ENCODE measurements at places on chromosomes 4 and X.
A peak's percentile ranks its signal among the peaks of the same experiment; 100 is the strongest.

DNA sequence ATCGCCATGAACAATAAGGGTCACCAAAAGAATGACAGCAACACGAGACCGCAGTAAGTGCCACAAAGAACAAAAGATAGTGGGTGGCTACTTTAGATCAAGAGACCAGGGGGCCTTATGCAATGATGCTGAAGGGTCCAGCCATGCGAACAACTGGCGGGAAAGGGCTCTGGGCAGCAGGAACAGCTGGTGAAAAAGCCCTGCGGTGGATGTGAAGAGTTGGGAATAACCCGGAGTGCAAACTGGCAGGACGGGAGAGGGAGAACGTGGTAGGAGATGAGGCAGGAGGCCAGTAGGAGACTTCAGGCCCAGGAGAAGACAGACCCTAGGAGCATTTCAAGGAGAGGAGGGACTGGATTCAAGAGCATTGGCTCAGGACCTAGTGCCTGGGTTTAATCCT is 120.2 kb downstream of the AFAP1 start:
- DNase-seq = no peak

DNA sequence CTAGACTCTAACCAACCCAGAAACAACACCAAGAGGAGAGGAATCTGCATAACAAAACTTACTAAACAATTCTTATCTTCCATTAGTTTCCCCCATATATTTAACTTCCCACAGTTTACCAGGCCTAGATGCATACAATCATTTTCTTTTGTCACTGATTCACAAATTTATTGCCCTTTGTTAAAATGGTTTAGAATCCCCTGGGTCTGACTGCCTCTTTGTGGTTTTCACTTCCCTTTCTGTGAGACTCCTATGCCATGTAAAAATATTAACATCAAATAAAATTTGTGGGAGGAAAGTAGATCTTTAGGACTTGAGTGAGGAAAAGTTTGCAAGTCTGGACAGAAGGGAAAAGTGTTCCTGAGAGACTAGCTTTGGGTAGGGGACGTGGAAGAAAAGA is 393.8 kb upstream of the CNKSR2 start:
- DNase-seq = no peak

DNA sequence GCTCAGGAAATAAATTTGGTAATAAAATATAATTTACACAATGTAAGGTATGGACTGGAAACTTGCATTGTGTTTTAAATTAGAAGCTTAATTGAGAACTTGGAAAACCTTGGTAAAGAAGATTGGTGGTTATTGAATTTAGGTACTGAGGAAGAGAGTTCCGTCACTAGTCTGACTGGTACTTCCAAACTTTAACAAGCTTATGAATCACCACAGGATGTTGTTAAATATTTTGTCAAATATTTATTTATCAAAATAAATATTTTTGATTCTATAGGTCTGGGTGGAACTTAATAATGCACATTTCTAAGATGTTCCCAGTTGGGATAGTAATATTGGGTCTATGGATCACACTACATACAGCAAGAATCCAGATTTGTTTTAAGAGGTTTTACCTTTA is 992.2 kb downstream of the ARAP2 start:
- no peak for DNase-seq

DNA sequence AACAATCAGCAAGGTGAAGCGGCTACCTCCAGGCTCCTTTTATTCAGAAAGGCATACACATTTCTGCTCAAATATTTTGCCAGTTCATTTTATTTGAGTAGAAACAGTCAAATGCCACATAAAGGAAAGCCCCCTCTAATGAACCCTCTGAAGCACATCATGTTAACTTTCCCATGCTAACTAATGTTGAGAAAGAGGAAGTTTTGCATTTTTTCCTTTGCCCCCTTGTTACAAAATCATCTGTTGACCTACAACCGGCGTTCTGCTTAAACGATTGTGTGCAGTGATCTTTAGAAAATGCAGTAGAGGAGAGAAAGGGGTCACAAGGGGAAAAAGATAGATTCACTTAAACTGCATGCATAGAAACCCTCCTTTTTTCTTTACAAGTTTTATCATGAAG is 25.2 kb upstream of the ATXN3L start:
- DNase-seq = no peak

DNA sequence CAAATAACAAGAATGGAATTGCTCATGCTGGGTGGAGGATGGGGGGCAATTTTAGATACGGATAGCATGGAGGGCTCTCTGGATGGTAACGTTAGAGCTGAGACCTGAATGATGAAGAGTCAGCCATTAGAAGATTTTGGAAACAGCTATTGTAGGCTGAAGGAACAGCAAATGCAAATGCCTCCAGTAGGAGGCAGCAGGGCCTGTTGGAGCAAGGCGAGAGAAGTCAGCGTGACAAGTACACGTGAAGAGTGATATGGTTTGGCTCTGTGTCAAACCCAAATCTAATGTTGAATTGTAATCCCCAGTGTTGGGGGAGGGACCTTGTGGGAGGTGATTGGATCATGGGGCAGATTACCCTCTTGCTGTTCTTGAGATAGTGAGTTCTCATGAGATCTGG is 59.3 kb upstream of the SOD3 start:
- peak; percentile 53 for DNase-seq

DNA sequence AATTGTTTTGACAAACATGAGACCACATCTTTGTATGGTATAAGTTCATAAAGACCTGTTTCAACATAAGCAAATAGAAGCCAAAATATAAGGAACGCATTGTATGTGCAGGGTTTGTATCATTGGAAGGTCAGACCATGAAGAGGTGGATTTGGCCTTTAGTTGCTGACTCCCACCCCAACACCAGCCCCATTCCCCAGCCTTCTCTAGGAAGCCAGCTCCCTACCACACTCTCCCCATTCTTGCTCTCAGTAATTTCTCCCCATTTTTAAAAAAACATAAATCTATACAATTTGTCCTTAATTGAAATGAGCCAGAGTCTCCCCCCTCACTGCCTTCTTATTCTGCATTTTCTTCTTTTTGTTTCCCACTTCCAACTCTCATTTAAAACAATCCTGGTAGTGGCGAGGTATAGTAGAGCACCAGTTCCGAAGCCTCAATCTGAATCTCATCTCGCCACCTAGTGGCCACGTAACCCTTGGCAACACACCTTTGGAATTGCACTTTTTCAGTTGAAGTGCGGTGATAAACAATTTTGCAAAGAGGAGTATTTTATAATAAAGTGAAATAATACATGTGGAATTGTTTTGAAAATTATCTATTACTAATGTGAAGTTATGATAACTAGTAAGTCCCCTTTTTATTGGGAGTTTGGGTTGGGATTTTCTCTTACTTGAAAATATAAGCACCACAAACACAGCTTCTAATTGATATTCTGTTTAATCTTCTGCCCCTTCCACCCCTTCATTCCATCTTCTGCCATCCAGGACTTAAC is 126.6 kb downstream of the ASB9 start:
- peak; percentile 46 for DNase-seq

GRCh38 chr4:11376571-11376970 is 52.1 kb downstream of the HS3ST1 start:
- no peak for DNase-seq

GRCh38 chr4:128267745-128268144 is 19.9 kb downstream of the PGRMC2 start:
- DNase-seq = no peak

DNA sequence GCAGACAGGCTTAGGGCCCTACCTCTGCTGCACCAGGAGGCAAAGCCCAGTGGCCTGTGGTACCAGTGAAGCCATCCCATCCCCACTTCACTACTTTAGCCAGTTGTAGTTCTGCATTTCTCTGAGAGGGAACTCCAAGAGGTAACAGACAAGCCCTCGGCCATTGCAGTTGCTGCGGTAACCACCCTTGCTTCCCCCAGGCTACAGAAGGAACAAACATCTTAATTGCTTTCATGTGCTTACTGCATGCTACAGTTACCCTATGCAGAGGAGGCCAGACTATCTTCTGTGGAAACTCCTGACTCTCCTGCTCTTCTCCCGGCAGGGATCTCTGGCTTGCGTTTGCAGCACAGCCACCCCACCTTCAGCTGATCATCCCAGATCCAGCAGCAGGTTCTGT is 67.8 kb downstream of the SPIN4 start:
- no peak for DNase-seq

- DNase-seq = no peak
These were observed 710.7 kb upstream of the SLIT2 start for GRCh38 chr4:19540859-19541540.

DNA sequence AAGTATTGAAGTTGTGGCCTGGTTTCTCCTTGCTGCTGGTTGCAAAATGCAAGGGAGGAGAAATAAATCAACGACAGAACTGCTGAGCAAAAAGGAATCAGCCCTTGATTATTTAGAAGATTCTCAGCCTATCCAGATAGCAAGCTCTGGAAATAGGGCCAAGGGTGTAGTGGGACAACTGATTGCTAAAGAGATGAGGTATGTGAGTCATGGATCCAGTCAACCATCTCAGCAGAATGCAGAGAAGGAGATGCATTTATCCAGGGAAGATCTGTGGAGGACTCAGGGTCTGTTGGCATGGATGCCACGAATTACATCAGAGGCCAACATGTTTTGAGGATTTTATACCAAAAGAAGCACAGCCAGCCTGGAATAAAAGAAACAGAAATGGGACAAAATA is 36.7 kb downstream of the FOXR2 start:
- no peak for DNase-seq

DNA sequence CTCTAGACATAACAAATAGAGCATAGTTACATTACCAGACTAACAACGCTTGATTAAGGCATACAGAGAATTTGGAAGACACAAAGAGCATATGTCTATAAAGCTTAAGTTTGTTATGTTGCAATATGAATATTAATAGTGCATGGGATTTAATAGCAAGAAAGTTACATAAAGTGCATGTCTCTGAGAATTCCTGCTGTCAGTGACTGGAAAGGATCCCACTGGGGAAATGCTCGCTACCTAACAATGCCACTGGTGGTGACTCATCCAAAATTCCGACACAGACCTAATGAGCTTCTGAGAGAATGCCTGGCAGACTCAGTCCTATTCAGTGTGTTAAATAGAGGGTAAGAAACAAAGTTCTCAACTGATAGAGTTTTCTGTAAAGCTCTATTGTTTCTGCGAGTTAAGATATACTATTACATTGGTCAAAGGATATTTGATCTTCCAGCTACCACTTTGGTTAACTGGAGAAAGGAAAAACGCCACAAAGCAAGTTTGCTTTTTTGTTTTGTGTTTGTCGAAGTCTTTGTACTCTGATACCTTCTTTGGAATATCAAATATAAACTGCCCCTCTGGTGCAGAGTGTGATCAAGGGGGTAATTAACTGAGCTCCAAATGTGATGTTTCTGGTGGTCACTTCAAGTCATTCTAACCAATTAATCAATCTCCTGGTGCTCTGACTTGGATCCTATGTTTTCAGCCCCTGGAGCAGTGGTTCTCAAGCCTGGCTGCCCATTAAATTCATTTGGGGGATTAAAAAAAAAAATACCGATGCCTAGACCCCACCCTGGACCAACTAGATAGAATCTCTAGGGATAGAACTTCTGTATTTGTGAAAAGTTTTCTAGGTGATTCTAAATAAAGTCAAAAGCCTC is 107.9 kb downstream of the PALLD start:
- peak; percentile 93 for DNase-seq

GRCh38 chrX:155857561-155857960 is 23.6 kb upstream of the VAMP7 start:
- peak; percentile 11 for DNase-seq

DNA sequence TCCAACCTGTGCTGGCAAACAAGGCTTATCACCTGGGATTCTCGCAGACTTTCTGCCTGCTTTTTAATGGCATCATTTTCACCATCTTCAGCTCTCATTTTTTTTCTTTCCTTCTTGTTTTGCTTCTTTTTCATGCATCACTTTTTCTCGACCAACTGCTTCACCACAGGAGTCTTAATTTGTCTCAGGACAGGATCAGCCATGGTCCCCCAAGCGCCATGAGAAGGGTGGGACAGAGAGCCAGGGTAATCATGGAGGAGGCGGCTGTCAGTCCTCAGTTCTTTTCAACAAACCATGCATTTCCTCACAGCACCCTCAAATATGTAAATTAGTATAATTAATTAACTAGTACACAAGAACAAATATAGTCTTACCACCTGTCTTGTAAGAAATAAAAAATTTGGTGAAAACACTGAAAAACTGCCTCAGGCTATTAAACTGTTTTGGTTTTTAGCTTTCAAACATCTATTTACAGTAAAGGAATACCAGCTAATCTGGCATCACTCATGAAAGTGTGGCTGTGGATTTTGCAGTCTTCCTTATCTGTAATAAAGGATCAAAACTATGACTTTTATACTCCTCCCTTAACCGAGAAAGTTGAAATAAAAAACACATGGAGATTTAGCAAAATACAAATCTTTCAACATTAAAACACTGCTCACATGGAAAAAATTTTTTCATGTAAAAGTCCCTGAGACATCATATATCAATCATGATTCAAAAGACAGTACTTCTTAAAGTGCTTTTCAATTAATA is 19.1 kb downstream of the EIF4E start:
- no peak for DNase-seq

GRCh38 chrX:112759512-112759911 is 79.8 kb upstream of the LHFPL1 start:
- no peak for DNase-seq

- DNase-seq = peak; percentile 51
These were observed 195.2 kb upstream of the C1QTNF7 start for GRCh38 chr4:15232366-15233263.

DNA sequence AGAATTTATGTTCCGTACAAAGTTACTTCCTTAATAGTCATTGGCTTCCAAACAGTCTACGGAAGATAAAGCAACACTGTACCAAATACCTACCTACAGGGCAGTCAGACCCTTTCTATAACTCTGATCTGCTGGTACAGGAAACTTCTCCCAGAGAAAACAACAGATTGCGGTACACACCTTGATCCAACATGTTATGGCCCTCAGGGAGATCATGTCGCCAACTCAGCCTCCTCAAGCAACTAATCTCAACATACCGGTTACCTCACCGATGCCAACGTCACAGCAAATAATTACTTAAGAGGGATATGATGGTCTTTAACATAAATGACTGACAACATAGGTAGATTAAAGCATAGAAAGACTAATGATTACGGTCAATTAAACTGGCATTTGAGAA is 70.4 kb downstream of the RFC1 start:
- DNase-seq = no peak

- no peak for DNase-seq
These were observed 2070.6 kb downstream of the PCDH7 start for GRCh38 chr4:32790803-32791202.

- DNase-seq = peak; percentile 71
These were observed 52.2 kb upstream of the ADGRG2 start for GRCh38 chrX:19174401-19175025.

- peak; percentile 93 for DNase-seq
These were observed 253.6 kb downstream of the CBLL2 start for GRCh38 chrX:22526339-22526738.

DNA sequence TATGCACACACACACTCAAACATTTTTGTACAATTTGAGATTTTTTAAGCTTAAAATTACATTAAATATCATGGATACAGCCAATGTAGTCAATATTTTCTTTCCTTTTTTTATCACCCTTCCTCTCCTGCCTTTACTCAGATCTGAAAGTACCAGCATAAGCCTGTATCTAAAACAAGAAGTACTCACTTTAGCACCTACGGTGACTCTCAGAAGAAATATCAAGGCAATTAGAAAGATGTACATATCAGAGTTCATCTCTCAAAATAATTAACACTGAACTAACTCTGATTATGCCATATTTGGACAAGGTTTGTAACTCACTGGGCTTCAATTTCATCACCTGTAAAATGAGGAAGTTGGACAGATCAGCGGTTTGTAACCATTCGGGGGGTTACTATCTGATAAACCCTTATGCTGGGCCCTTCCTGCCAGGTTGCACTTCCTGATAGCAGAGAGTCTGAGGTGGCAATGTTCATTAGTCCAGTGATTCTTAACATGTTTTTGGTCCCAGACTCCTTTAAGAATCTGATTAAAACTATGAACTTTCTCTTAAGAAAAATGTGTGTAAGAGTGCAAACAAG is 5.7 kb upstream of the GPR174 start:
- no peak for DNase-seq

- no peak for DNase-seq
These were observed 36.6 kb upstream of the DDX53 start for GRCh38 chrX:22963196-22963595.

Measured in cardiac fibroblast (primary cell).